Activated naive CD4-positive, alpha-beta T cell (primary cell): ENCODE measurements at places on chromosomes 6 and 20.

DNA sequence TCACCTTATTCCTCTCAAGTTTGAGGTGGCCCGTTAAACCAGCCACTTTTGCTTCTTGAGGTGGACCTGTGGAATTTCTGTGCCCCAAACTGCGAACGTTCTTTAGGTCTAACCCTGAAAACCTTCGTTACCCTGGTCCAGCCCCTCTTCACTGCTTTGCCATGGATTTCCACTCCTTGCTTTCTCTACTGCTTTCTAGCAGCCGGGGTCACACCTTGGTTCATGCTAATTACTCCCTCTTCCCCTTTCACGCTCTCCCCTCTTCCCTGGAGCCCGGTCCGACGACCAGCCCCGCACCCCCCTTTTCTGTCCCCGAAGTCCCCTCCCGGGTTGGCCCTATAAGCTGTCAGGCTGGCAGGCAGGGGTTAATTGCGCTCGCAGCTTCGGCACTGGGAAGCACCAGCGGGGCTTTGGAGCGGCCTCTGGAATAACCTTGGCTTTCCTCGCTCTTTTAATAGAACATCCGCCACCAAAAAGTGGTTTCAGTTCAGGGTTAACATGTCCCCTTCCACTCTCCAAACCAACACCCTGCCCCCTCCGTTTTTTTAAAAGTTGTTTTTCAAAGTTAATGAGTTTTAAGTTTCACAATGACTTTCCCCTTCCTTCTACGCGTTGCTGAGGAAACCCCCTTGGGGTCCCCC lies 1.4 kb upstream of the HIVEP1 start:
- DNase-seq = peak; percentile 23

GRCh38 chr20:59567585-59568508 lies 36.5 kb upstream of the PHACTR3 start:
- DNase-seq = no peak

DNA sequence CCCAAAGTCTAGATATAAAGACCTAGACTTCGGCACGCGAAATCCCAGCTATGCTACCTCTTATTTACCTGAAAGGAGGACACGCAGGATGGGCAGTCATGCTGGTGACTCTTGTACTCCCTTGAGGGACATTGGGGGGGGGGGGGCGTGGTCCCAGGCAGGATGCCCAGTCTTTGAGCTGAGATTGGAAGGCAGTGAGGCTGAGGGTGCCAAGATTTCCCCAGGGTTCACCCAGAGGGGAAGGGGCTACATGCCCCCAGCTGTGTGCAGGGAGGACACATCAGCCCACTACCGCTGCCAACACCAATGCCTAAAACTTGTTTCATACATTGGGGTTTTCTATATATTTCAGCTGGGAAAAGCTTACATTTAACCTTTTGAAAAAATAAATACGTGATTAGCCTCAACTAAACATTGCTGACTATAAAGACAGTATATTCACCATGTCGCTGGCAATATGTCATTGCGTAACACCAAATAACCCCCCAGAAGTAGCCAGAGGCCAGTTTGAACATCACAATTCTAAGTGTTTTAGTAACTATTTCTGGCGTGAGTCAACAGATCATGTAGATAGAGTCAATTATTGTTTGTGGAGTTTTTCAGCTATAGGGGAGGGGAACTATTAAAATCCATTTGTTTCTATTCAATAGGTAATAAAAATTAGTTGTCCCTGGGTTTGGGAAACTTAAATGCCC lies 21.6 kb downstream of the MGME1 start:
- DNase-seq = no peak

GRCh38 chr20:46694484-46694883 lies 5.2 kb upstream of the TP53RK start:
- no peak for DNase-seq

- no peak for DNase-seq
Observed at GRCh38 chr6:17803409-17803808, 96.7 kb upstream of the NUP153 start.

GRCh38 chr6:150392452-150393220 lies 23.8 kb downstream of the IYD start:
- DNase-seq = no peak

DNA sequence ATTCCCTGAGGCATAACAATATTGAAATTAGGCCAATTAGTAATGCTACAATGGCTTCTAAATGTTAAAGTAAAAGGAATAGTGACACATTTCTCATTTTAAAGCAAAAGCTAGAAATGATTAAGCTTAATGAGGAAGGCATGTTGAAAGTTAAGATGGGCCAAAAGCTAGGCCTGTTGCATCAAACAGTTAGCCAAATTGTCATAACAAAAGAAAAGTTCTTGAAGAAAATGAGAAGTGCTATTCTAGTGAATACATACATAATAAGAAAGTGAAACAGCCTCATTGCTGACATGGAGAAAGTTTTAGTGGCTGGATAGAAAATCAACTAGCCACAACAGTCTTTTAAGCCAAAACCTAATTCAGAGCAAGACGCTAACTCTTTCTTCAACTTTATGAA lies 12.9 kb downstream of the OR2A4 start:
- DNase-seq = no peak

DNA sequence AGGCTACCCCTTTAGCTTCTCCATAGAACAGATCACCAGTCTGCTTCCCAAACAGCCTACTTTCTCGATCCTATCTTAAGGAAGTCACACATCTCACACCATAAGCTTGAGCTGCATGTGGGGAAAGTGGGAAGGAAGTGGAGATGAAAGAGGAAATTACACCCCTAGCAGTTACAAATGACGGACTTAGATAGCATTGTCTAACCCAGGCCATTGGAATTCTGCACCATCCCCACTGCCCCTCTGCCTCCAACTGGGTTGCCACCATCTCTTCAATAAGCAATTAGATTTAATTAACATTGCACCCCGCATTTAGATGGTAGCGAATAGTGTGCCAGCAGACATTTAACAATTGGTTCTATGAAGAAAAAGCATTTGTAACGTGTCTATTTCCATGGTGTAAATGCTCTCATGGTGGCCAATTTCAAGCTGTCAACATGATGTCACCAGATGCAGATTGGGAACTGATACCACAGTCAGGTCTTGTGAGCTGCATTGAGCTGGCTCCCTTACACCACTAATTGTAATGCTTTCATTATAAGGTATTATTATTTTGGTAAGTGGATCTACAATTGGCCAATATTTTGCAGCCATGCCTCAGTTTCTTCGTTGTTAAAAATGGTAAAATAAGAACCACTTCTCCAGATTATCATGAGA lies 124.7 kb downstream of the CD24 start:
- no peak for DNase-seq

GRCh38 chr6:101400326-101401135 lies 7.0 kb downstream of the GRIK2 start:
- DNase-seq = no peak

GRCh38 chr20:1371830-1372539 lies 20.9 kb downstream of the FKBP1A start:
- DNase-seq = no peak

- DNase-seq = no peak
Observed at GRCh38 chr6:165732696-165733488, 69.9 kb upstream of the PDE10A start.

DNA sequence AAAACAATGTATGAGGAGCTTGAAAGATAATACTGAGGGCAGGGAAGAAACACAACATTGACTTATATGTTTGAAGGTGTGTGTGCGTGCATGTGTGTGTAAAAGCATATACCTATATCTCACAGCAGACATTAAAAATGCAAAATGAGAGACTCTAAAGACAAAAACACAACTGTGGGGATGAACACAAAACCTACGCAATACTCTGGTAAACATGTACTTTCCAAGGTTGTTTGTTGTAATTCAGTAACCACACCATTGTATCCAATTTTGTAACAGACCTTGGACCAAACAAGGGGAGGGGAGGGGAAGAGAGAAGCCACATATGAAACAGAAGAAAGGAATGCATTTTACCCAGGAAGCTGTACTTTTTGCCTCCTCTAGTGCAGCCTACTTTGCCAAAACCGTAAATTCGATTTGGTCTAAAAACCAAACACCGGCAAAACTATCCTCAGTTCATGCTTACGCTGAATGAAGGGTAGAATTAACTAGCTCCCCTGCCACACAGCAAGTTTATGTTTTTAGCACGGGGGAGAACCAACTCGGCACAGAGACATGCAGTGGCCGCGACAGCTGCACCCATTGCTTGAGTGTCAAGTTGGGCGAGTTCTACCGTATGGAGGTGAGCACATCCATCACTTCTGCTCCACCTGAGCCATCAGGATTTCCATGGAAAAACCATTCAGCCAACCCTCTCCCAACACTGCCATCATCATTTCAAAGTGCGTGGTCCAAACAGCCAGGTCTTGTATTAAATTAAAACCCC lies 50.0 kb downstream of the CNKSR3 start:
- no peak for DNase-seq

GRCh38 chr20:11188843-11189603 lies 515.2 kb upstream of the JAG1 start:
- no peak for DNase-seq

GRCh38 chr6:134925800-134926199 lies 24.1 kb downstream of the ALDH8A1 start:
- DNase-seq = no peak

GRCh38 chr6:10386220-10386619 lies 28.7 kb downstream of the TFAP2A start:
- no peak for DNase-seq

DNA sequence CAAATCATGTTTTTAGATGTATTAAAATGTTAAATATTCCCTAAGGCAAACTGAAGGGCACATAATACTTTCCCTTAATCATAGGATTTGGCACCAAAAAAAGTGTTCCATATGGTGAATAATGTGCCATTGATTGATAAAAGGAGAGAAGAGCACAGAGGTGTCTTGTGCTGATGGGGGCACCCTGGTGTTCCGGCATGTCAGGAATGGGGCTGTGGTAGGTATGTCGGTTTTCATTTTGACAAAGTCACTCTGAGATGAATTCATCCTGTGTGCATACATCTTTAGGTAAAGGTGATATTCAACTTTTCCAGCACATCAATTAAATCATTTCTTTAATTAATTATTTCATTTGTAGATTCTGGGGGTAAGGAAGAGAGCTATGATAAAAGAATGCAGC lies 36.8 kb downstream of the CENPW start:
- DNase-seq = no peak

GRCh38 chr6:36075656-36076055 lies 48.0 kb downstream of the MAPK14 start:
- DNase-seq = no peak

GRCh38 chr6:89436226-89436625 lies 3.3 kb downstream of the ANKRD6 start:
- DNase-seq = no peak
